Posterior vena cava (tissue), 2 donors: ENCODE measurements at places on chromosomes 7 and 10.

DNA sequence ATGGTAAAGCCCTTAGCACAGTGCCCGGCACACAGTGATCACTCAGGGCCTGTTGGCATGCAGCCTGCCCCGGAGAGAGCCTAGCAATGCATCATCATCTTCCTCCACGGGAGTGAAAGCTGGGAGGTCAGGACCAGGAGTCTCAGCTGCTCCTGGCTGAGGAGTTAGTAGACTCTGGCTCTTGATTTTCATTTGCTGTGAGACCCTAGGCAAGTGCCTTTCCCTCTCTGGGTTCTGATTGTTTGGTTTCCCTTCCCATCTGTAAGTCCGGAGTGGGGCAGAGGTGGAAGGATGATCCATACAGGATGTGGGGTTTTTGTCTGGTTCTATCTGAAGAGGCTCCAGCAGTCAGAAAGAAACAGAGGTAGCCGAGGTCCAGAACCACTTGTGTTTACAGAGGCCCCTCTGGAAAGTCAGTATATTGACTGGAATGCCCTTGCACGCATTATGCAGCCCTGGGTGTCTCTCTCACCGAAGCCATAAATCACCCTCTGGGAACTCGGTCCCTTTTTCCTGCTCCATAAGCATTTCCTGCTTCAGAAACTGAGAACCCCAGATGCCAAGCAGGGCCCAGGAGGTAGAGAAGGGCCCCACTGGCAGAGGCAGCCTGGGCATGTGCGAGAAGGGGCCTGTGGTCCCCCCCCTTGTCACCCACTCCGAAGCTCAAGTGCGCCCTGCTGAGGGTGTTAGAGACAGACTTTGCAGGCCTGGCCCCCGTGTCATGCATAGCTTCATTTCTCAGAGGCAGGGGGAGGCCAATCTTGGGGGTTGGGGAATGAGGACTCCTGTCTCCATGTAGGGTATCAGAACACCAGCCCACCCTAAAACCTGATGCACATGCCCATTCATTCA lies 8.5 kb downstream of the UNC5B start:
- DNase-seq, result peak; percentile 17

DNA sequence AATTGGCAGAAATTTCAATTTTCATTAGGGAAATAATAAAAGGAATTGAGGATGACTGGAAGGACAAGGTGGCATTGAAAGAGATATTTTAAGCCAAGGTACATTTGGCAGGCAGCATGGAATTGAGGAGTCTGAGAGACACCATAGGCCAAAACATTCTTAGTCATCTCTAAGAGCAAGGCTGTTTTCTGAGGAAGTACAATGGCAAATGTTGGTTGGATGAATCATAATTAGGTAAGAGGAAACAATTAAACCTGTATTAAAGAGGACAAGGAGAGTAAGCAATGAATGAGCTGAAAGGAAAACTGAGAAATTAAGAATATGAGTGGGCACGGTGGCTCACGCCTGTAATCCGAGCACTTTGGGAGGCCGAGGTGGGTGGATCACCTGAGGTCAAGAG lies 86.3 kb downstream of the MRPL32 start:
- no peak for DNase-seq

DNA sequence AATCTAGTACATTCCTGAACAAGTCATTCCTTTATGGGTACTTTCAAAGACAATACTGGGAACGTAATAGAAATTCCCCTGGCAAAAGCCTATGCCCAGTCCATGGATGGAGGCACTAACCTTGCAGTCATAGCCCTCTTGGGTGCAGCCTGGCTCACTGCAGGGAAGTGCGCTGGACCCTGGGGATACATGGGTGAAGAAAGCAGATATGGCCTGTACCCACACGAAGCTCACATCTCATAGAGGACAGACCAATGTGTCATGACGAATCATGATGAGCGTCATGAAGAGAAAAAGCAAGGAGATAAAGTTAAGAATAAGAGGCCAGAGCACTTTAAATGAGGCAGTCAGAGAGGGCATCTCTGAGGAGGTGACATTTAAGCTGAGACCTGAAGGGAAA lies 11.8 kb downstream of the PRLHR start:
- DNase-seq, result no peak

- DNase-seq, result no peak
Measured at GRCh38 chr10:65891073-65891981, 1034.5 kb upstream of the LRRTM3 start.

- no peak for DNase-seq
Measured at GRCh38 chr10:81414038-81414437, 461.0 kb upstream of the NRG3 start.

GRCh38 chr10:30819341-30820181 lies 190.0 kb upstream of the LYZL2 start:
- DNase-seq, result no peak

DNA sequence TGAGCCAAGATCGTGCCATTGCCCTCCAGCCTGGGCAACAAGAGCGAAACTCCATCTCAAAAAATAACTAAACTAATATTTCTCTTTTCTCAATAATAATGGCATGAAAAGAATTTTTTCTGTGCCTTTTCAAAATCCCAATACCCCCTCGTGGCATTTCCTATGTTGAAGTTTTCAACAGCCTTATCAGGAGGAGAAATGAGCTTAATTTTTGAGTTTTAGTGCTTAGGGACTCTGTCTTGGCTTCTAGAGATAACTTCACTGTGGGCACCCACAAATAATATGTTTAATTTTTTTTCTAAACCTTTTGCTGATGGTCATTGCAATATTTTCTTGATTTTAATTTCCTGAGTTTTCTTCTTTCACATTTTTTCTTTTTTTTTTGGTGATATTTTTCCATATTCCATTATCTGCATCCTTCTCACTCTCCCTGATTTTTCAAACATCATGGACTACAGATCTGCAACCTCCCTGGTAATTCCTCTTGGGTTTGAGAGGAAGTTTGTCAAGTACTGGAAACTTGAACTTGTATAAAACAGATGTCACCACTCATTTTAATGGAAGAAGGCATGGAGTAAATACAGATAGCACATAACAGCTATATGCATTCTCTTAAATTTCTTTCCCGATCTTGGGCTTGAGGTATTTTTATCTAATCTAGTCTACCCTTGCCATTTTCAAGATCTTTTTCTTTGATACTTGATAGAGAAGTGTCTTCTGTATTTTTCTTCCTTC lies 84.0 kb downstream of the KAT6B start:
- DNase-seq, result no peak

- DNase-seq, result no peak
Measured at GRCh38 chr7:149765399-149766121, 7.8 kb downstream of the ZNF467 start.
